Type B pancreatic cell (in vitro differentiated cells): ENCODE measurements at places on chromosomes 7 and 10. TPM values are rescaled to one million over a fixed set of nuclear protein-coding genes. Genes with fewer than 3 reads are reported as not detected.

MMD2 gene
- not detected in 2 replicates for total RNA-seq

GRCh38 chr7:126578338-126578737 lies 674.4 kb downstream of the GRM8 start:
- H3K4me1 ChIP-seq, result peaks cover 5% of the 10 kb centered on the region
- DNase-seq, result no peak
- no peak overlapping the region for H3K27ac ChIP-seq
- no peak overlapping the region for H3K4me3 ChIP-seq
- no peaks in the 10 kb centered on the region for H3K27me3 ChIP-seq
- H3K36me3 ChIP-seq, result no peaks in the 10 kb centered on the region

GRCh38 chr10:72622271-72622670 lies 3.6 kb downstream of the MICU1 start:
- H3K27me3 ChIP-seq, result no peaks in the 10 kb centered on the region
- H3K27ac ChIP-seq, result no peak overlapping the region
- H3K4me3 ChIP-seq, result no peak overlapping the region
- no peaks in the 10 kb centered on the region for H3K36me3 ChIP-seq
- peaks cover 12% of the 10 kb centered on the region for H3K4me1 ChIP-seq

GRCh38 chr7:167090-167855 lies 25.1 kb upstream of the FAM20C start:
- H3K4me1 ChIP-seq, result peaks cover 15% of the 10 kb centered on the region
- no peak for DNase-seq
- no peak overlapping the region for H3K27ac ChIP-seq
- H3K27me3 ChIP-seq, result peaks cover 19% of the 10 kb centered on the region

LRCH4 gene
- 64.5 and 66.7 TPM in 2 replicates for total RNA-seq

- DNase-seq, result no peak
- no peaks in the 10 kb centered on the region for H3K36me3 ChIP-seq
- peaks cover 4% of the 10 kb centered on the region for H3K4me1 ChIP-seq
- peaks cover 9% of the 10 kb centered on the region for H3K27me3 ChIP-seq
- H3K27ac ChIP-seq, result no peak overlapping the region
- H3K4me3 ChIP-seq, result peak overlapping the region; percentile 78
These were observed 2.2 kb downstream of the CFAP46 start for GRCh38 chr10:132939957-132940790.

CLDN12 gene
- 34.8 and 36.3 TPM in 2 replicates for total RNA-seq

DNA sequence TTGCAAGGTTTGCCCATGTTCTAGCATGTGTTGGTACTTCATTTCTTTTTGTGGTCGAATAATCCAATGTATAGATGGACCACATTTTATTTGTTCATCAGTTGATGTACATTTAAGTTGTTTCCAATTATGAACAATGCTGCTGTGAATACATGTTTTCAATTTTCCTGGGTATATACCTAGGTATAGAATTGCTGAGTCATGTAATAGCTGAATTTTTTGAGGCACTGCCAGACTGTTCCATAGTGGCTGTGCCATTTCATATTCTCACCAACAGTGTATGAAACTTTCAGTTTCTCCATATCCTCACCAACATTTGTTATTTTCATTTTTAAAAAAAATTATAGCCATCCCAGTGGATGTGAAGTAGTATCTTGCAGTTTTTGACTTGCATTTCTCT lies 90.5 kb downstream of the EZH2 start:
- no peaks in the 10 kb centered on the region for H3K4me1 ChIP-seq
- DNase-seq, result no peak
- no peak overlapping the region for H3K27ac ChIP-seq
- no peak overlapping the region for H3K4me3 ChIP-seq
- H3K36me3 ChIP-seq, result peaks cover 55% of the 10 kb centered on the region

CTAGE4 gene
- total RNA-seq, result 2.5 and 4.7 TPM in 2 replicates

METTL27 gene
- total RNA-seq, result 8.5 and 11.5 TPM in 2 replicates

DNA sequence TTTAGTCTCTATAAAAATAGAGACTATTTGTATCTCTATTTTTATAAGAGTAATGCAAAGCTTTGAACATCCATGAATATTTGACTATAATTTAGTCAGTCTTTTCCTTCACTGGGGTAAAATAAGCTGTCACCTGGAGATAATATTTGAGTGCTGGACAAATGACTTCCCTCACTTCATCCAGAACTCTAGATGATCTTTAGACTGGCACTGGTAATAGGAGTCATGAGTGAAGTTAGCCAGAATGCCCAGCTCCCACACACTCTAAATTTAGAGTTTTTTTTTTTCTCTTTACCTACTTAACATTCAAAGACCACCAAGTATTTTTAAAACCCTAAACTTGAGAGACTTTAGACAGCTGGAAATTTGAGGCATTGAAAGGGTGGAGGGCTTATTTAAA lies 100.7 kb downstream of the LSMEM1 start:
- no peak overlapping the region for H3K27ac ChIP-seq
- no peak overlapping the region for H3K4me3 ChIP-seq
- H3K27me3 ChIP-seq, result no peaks in the 10 kb centered on the region
- no peak for DNase-seq
- no peaks in the 10 kb centered on the region for H3K4me1 ChIP-seq
- H3K36me3 ChIP-seq, result no peaks in the 10 kb centered on the region

- DNase-seq, result no peak
- H3K4me1 ChIP-seq, result peaks cover 11% of the 10 kb centered on the region
- H3K27ac ChIP-seq, result peak overlapping the region; percentile 59
- no peaks in the 10 kb centered on the region for H3K27me3 ChIP-seq
These were observed 9.4 kb downstream of the ACSL5 start for GRCh38 chr10:112383325-112383724.

- H3K4me3 ChIP-seq, result no peak overlapping the region
- H3K27me3 ChIP-seq, result no peaks in the 10 kb centered on the region
- no peak for DNase-seq
These were observed 65.7 kb downstream of the SND1 start for GRCh38 chr7:127717502-127718339.

GJD4 gene
- total RNA-seq, result 0.17 TPM in 1 of 2 replicates, not detected in the other

DNA sequence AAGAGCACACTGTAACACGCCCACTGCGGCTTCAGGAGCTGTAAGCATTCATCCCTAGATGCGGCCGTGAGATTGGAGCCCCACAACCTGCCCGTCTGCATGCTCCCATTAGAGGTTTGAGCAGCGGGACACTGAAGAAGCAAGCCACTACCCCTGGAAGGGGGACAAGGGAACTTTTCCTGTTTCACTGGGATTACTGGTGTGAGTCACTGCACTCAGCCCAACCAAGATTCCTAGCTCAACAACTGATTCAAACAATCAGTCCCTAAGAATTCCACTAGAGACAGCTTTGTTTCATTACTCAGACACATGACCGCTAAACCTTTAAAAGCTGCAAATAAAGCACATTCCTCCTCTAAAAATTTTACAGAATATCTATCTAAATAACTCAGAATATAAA lies 69.8 kb downstream of the ORC5 start:
- H3K4me1 ChIP-seq, result no peaks in the 10 kb centered on the region
- no peaks in the 10 kb centered on the region for H3K27me3 ChIP-seq
- H3K27ac ChIP-seq, result no peak overlapping the region
- H3K36me3 ChIP-seq, result peaks cover 7% of the 10 kb centered on the region
- no peak for DNase-seq

TMEM176B gene
- 72.9 and 98.5 TPM in 2 replicates for total RNA-seq

GRCh38 chr10:43965033-43965917 lies 316.6 kb upstream of the ZNF32 start:
- peaks cover 24% of the 10 kb centered on the region for H3K4me1 ChIP-seq
- H3K36me3 ChIP-seq, result peaks cover 4% of the 10 kb centered on the region
- peak overlapping the region; percentile 12 for H3K4me3 ChIP-seq

DNA sequence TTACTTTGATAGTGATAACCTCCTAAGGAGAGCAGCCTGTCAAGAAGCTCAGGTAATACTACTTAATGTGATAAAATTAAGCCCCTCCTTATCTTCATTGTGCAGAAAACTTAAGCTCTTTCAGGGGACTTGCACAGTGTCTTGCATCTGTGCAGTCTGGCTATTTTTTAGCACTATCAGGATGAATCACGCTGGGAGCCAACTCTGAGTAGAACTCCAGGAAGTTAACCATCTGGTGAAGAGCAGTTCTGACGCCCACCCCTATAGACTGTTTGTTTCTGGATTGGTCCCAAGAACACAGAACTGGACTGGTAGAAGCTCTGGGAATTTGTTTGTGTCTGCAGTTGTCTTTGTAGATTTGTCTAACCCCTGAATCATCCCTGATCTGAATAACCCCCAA lies 41.9 kb downstream of the AGK start:
- no peak for DNase-seq
- H3K36me3 ChIP-seq, result peaks cover 26% of the 10 kb centered on the region
- no peak overlapping the region for H3K27ac ChIP-seq
- no peak overlapping the region for H3K4me3 ChIP-seq

SLC26A4 gene
- not detected in 2 replicates for total RNA-seq

DNA sequence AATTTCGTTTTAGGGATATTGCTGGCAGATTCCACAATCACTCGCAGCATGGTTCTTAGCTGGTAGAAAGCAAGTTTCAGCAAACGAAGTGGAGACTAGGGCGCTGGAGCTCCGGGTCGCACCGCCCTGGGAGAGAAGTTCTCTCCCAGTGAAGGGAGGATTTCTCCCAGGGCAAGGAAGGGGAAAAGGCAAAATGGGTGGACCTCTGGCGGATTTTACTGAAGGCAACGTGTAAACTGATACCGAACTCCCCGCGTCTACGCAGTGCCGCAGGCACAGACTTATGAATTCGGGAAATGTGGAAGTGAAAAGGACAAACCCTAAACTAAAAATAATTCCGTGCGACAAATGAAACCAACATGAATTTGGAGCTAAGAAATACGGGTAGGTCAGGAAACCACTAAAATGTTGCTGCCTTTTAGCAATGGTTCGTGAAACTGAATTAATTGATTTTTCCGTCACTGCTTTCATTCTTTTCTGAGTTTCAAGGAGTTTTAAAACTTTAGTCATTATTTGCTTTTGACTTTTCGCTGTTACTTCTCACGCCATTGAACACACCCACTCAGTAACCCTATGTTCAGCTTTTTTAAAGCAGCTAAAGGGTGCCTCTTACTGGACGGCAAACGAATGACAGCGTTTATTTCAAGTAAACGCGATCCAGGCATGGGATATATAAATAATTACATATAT lies at the start of gene MYOF:
MYOF (minus strand) TSS at position 190 of the 690 bp plus-strand sequence; CDS start at position 50, 140 bp downstream.
- H3K4me1 ChIP-seq, result peaks cover 16% of the 10 kb centered on the region
- DNase-seq, result peak; percentile 67
- peaks cover 3% of the 10 kb centered on the region for H3K27me3 ChIP-seq
- H3K36me3 ChIP-seq, result no peaks in the 10 kb centered on the region
- H3K27ac ChIP-seq, result peak within 1 kb of the TSS; percentile 97

NPC1L1 gene
- 8.8 and 11.0 TPM in 2 replicates for total RNA-seq

DNA sequence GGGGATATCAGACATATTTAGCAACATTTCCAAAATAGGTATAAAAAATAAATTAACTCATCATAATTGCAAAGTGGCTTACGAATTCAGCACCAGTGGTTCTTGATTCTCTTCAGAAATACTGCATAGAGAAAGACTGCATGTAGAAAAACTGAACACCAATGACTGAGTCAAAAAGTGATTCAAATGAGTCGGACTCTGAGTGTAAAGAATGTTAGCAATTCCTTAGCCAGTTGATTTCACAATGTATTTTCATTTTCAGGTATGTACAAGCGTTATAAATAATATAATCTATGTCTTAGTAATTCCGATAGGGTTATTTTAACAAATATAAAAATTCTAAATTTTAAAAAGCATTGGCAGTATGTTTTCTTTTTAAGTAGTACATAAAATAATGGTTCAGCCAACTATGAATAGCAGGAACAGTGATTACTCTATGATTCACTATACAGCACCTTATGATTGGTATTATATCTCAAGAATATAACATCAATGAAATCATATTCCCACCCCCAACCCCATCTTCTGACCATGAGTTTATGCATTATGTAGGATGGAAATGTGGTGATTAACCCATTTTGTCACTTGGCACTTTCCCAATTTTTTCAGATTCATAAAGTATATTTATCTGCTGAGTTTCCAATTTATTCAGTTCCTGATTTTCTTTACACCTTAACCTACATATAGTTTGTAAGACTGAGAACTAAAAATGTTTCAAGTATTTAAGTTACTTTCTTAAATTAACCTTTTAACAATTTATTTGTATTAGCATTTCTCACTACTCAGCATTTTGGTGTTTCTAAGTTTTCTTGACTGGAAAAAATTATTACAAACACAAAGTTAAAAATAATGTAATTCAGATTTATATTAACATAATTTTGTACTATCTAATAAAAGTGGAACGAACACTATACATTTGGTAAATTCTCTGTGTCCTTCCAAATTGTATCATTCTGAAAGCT lies 33.9 kb downstream of the DNAJC1 start:
- peaks cover 5% of the 10 kb centered on the region for H3K36me3 ChIP-seq
- no peaks in the 10 kb centered on the region for H3K27me3 ChIP-seq
- H3K27ac ChIP-seq, result no peak overlapping the region
- H3K4me3 ChIP-seq, result no peak overlapping the region

GRCh38 chr10:33136271-33136670 lies 178.2 kb upstream of the ITGB1 start:
- no peaks in the 10 kb centered on the region for H3K4me1 ChIP-seq
- H3K4me3 ChIP-seq, result no peak overlapping the region
- no peak for DNase-seq

DNA sequence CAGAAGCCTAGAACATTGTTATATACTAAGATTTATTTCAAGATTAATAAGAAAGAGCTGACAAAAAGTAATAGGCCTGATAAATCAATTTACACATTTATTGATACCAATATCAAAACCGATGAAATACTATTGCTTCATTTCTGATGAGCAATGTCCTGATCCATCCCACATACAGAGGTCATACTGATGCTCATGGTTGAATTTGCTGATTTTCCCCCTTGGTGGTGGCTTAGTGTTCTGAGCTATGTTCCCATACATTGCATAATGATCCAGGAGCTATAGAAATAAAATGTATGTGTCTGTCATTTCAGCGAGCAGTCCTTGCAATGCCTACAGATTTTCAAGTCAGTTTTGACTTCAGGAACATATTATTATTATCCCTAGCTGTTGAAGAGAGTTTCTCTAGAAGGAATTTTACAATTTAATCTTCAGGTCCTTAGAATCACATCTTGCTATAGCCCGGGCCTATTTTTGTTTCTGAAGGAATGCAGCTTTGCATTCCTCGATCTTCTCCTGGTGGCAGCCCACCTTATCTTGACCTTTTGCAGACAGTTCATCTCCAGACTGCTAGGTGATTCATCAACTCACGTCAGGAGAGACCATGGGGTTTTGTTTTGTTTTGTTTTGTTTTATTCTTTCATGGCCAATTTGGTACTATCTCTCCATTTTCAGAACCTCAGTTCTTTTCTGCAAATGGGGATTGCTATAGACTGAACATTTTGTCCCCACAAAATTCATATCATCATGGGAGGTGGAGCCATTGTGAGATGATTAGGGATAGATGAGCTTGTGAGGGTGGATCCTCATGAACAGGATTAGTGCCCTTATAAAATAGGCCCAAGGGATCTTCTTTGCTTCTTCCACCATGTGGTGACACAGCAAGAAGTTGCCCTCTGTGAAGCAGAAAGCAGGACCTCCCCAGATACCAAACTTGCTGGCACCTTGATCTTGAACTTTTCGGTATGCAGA lies 465.6 kb upstream of the IGFBP3 start:
- no peaks in the 10 kb centered on the region for H3K36me3 ChIP-seq
- no peaks in the 10 kb centered on the region for H3K27me3 ChIP-seq
- no peak overlapping the region for H3K4me3 ChIP-seq
- no peak for DNase-seq
- no peak overlapping the region for H3K27ac ChIP-seq

MPP7 gene
- 11.8 and 27.7 TPM in 2 replicates for total RNA-seq

SRI gene
- total RNA-seq, result 72.1 and 120 TPM in 2 replicates

GRCh38 chr10:99880080-99880835 lies 97.8 kb downstream of the ABCC2 start:
- no peaks in the 10 kb centered on the region for H3K4me1 ChIP-seq
- H3K27me3 ChIP-seq, result no peaks in the 10 kb centered on the region
- peaks cover 46% of the 10 kb centered on the region for H3K36me3 ChIP-seq
- H3K27ac ChIP-seq, result no peak overlapping the region
- no peak for DNase-seq

GRCh38 chr10:84613336-84614021 lies 285.1 kb downstream of the CCSER2 start:
- peaks cover 23% of the 10 kb centered on the region for H3K27me3 ChIP-seq
- peak overlapping the region; percentile 17 for H3K27ac ChIP-seq
- DNase-seq, result no peak
